ENCODE measurements at places on chromosomes 4 and X.

DNA sequence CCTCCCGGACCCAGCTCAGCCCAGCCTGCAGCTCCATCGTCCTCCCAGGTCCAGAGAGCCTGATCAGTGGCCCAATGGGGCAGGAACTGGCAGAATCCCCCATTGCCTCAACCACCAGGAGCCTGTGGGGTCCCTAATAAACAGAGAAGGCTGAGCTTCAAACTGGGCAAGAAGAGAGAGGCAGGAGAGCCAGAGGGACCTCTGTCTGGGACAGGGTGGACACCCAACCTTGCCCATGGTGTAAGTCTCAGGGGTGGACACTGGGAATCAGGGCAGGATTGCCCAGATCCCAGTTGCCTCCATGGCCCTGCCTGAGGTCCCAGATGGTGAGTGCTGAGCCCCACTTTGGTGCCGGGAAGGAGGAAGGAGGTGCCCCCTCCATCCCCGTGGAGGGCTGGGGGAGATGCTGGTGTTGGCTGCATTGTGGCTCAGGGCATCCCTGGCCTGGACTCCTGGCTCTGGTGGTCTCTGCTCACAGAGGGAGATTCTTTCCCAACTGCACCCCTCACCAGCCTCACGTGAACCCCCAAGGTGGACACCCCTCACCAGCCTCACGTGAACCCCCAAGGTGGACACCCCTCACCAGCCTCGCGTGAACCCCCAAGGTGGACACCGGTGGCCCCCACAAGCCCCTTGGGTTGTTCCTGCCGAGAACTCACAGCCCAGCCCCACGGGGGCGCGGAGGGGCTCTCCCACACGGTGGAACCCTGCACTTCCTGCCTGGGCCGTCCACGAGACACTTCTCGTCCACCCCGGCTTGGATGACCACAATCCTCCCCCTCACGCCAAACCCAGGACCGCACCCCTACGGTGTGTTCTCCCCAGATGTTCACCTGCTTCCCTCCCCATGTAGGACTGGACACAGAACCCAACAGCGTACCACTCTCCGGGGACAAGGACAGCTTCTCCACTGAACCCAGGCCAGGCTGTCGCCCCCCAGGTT lies 5.4 kb downstream of the CPLX1 start:
- no peak for DNase-seq

DNA sequence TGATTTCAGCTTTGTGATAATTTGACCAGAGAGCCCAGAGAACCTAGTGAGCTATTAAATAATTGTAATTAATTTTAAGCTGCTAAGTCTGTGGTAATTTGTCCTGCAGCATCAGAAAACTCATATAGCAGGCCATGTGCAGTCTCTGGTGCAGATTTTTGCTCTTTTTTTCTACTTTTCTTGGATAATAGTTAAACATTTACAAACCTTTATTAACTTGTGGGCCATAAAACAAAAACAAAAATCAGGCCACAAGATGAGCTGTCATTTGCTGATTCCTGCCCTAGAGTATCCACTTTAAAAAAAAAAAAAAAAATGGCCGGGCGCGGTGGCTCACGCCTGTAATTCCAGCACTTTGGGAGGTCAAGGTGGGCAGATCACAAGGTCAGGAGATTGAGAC lies 99.8 kb downstream of the CLDN22 start:
- no peak for DNase-seq

GRCh38 chr4:13266687-13267086 lies 217.5 kb downstream of the RAB28 start:
- DNase-seq: no peak

GRCh38 chr4:54011201-54011600 lies 53.2 kb downstream of the CHIC2 start:
- no peak for DNase-seq

- no peak for DNase-seq
Measured at GRCh38 chr4:164221631-164222030, 532.3 kb upstream of the SMIM31 start.

- DNase-seq: no peak
Measured at GRCh38 chr4:3879681-3880614, 113.8 kb downstream of the ADRA2C start.

DNA sequence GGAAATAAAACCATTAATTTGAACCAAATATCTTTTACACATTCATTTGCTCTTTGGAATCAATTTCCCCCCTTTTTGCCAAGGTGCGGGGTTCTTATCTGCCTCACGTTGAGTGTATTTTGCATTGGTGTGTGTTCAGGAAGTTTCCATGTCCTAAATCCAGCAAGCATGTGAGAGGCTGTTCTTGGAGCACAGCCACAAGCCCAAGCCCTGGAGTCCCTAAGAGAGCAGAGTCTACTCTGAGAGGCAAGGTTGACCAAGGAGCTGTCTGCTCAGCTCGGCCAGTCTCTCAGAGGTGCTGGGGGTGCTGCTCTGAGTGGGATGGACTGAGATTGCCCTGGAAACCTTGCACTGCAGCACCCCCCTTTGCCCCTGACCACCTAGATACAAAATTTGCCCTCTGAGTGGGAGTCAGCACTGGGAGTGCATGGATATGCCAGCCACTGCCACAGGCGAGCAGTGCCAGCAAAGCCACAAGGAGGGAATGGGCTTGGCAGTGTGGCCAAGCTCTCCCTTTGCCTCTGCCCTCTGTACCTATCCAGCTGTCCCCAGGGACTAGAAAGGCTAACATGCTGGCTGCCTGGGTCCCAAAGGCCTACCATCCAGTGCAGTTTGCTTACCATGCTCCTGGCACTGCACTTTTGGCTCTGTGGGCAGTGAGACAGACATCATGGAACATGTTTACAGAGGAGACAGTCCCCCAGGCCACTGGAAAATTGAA lies 20.5 kb upstream of the FAM193A start:
- DNase-seq: no peak

DNA sequence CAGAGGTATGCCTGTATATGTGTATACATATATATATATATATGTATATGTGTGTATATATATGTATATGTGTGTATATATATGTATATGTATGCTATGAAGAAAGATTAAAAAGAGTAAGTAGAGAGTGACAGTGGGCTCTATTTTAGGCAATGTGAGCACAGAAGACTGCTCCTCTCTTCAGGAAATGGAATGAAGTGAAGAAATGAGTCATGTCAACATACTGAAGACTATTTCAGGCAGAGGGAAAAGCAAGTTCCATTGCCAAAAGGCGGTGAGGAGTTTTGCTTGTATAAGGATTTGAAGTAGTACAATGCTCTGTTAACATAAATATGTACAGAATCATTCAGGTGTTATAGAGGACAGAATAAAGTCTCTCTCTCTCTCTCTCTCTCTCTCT lies 773.2 kb upstream of the FTHL17 start:
- no peak for DNase-seq

- no peak for DNase-seq
Measured at GRCh38 chr4:41133454-41134018, 80.8 kb downstream of the APBB2 start.

DNA sequence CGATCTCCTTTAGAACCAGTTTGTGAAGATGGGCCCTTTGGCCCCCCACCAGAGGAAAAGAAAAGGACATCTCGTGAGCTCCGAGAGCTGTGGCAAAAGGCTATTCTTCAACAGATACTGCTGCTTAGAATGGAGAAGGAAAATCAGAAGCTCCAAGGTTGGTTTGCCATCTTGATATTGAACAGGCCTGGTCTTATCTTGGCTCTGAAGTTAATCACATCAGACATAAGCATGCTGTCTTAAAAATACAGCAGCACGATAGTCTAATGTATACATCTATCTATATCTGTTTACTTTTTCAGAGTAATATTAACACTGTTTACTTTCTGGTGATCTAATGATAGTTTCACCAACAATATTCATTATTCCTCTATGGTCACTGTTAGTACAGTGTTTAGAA lies 129.8 kb downstream of the PTTG2 start:
- no peak for DNase-seq

DNA sequence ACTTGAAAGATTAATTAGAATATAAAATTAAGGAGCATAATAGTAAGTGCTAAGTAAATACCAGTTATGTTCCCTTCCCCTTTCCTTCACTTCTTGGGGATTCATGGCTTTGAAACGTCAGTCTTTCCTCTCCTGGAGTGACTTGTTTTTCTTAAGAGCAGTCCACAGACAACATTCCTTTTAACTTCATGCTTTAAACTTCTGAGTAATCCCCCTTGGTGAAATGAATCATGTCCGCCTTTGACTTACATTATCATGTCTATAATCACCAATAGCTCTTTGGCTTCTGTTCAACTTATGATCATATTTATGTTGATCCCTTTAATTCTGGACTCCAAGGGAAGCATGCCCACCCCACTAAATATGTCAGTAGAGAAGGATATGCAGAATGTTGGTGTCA lies 1012.1 kb upstream of the SLIT2 start:
- peak; percentile 85 for DNase-seq

- DNase-seq: peak; percentile 22
Measured at GRCh38 chr4:180665994-180666824, 1577.0 kb upstream of the TENM3 start.

GRCh38 chr4:77104791-77105540 lies 29.2 kb upstream of the CCNI start:
- DNase-seq: peak; percentile 3

DNA sequence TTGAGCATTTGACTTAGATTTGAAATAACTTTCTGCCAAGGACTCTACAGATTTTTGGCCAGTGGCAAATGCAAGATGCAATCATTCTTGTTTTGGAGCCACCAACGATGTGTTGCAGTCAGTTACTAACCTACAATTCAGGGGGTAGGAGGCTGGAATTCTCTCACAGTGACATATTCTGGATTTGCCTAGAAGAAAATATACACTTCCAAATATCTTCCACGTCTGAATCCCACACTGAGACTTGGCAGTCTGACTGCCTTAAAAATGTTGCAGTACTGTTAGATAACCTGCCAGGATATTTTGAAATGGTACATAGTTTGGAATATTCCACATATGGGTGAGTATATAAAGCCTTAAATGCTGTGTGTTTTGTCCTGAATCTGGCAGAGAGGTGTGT lies 27.6 kb upstream of the AGTR2 start:
- DNase-seq: no peak

DNA sequence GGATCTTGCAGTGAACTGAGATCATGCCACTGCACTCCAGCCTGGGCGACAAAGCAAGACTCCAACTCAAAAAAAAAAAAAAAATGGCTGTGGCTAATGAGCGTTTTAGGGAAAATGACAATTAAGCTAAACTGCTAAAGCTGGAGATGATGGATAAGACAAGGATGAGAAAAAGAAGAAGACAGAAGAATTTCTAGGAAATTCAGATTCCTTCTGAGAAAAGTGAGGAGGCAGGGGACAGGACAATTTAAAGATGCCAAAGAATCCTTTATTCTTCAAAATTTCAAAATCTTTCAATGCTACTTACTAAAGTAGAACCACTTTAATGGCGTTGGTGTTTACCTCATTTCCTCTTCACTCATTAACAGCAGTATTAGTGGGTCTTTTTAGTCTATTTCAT lies 7.7 kb downstream of the PALLD start:
- no peak for DNase-seq

DNA sequence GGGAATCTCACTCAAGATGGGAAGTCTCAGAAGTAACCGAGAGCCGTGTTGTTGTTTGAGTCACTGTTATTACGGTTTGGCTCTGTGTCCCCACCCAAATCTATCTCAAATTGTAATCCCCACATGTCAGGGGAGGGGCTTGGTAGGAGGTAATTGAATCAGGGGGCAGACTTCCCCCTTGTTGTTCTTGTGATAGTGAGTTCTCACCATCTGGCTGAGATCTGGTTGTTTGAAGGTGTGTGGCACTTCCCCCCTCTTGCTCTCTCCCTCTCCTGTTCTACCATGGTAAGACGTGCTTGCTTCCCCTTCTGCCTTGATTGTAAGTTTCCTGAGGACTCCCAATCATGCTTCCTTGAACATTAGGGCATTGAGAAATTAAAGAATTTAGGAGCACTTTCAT lies 37.0 kb downstream of the HAND2 start:
- DNase-seq: no peak

DNA sequence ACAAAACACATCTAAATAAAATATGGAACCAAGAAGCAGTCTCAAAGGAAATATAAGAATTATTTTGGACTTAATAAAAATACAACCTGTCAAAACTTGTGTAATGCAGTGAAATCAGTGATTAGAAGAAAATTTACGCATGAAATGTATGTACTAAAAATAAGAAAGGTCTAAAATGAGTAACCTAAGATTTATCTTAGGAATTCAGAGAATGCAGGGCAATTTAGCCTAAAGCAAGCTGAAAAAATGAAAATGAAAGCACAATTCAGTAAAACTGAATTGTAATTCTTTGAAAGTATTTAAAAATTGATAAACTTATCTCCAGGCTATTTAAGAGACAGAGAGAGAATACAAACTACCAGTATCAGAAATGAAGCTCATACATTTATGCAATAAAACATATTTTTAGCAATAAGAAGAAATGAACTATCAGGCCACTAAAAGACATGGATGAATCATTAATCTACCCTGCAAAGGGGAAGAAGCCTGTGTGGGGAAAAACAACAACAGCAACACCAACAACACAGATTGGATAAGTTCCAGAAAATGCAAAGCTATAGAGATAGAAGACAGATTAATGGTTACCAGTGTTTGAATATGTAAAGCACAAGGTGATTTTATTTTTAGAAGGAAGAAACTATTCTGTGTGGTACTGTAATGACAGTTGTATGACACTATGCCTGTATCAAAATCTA lies 442.0 kb upstream of the ADGRL3 start:
- DNase-seq: peak; percentile 68

GRCh38 chr4:185104733-185105132 lies 38.3 kb upstream of the SLC25A4 start:
- DNase-seq: no peak

DNA sequence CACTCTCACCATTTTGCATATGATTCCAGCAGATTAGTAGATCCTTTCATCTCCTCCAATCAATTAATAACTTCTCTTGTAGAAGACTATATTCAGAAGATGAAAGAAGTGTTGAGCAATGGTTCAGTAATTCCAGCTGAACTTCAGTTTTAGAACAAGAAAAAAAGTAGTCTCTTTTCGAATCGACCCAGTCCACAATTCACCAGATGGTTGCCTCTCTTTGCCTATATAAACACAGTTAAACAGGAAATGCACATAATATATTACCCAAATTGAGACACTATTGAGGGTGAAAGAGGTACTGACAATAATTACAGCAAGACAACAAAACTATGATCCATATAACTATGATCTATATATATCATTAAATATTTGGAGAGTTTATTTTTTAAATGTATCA lies 16.8 kb upstream of the FAM241A start:
- no peak for DNase-seq

DNA sequence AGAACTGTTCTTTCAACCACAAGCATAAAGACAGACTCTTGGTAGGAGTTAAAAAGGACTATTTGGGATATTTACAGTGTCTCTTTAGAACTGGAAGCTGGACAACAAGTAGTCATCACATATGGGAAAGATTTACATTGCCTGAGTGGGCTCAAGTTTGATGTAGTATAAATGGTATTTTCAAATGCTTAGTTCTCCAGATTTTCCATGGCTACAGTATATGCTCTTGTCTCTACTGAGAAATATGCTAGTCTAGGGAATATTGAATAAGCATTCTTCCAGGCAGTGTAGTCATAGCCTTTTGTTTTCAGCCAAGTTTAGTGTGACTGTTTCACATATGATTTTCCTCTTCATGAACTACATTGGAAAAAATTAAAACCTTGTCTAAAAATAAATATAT lies 315.6 kb downstream of the ARHGAP24 start:
- DNase-seq: no peak

Measured in EL (cell line).